ENCODE measurements at places on chromosomes 5 and 9. TPM values are rescaled to one million over a fixed set of nuclear protein-coding genes. Genes with fewer than 3 reads are reported as not detected.

OR1J2 gene
- total RNA-seq, result not detected

- no peak for DNase-seq
These were observed 566.8 kb upstream of the CYLC2 start for GRCh38 chr9:102428305-102428704.

KLF4 gene
- 22.8 TPM for total RNA-seq

SLC34A1 gene
- total RNA-seq, result not detected

DNA sequence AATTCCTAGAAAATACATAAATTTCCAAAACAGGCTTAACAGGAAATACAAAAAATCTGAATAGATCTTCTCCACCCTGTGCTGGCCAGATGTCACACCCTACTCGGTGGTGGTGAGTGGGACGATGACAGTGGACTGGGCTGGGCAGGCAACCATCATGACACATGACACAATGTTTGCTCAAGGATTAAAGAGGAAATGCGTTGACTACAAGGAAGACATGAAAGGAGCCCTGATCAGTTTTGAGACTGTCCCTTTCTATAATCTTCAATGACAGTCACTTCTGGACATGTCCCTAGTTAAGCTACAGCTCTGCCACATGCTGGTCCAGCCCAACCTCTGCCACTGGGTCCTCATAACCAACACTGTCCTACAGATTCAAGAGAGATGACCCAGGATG, 99.8 kb downstream of the ZDHHC21 start:
- DNase-seq, result no peak

SPINK7 gene
- not detected for total RNA-seq

GRCh38 chr5:179344431-179345182, 654 bp downstream of the ADAMTS2 start:
- DNase-seq, result no peak

- no peak for DNase-seq
These were observed 94.5 kb upstream of the PPP1R2B start for GRCh38 chr5:156755421-156756087.

DNA sequence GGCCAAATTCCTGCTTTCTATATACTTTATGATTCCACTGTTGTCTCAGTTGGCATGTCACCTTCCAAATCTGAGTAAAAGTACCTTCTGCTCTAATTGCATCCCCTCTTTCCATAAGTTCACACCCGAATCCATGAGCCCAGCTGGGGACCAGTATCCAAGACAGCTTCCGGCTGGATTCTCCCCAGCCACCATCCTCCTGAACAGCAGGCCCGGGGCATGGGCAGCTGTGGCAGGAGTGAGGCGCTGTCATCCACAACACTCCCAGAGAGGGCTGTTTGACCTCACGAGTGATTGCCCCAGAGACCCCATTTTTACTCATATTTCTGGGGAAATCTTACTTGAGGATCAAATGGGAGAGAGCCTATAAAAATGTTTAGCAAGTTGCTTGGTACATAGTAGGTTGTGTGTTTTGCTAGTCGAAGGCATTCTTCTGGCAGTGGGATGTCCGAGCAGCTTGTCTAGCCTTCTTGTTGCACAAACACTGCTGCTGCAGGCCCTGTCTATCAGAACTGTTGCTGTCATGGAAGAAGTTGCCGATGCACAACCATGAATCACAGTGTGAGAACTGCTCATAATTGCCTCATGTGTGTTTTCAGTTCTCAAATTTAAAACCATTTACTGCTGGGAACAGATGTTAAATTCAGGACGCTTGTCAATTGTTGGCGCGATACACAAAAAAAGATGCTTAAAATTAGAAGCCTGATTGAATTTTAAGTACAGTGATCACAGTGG, 93.8 kb downstream of the HSPA4 start:
- no peak for DNase-seq

DNA sequence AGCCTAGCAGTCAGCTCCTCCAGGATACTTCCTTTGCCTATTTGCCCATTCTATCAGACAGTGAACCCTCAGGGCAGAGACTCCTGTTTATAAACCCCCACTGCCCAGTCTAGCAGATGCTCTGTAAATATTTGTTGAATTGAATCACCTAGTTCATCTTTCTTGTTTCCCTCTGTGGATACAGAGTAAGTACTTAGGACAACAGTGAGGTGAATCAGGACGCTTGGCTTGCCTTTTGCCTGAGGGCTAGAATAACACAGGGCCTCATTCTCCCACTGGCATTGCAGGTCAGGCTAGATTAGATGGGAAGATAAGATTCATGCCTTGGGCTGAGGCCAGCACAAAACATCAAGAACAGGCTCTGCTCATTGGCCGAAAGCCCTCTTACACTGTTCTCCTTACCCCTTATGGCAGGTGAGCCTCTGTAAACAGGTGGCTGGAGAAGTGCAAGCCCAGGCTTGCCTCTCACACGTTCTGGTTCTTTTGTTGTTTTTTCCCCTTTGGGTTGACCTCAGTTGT, 22.2 kb downstream of the TNFSF8 start:
- no peak for DNase-seq

DNA sequence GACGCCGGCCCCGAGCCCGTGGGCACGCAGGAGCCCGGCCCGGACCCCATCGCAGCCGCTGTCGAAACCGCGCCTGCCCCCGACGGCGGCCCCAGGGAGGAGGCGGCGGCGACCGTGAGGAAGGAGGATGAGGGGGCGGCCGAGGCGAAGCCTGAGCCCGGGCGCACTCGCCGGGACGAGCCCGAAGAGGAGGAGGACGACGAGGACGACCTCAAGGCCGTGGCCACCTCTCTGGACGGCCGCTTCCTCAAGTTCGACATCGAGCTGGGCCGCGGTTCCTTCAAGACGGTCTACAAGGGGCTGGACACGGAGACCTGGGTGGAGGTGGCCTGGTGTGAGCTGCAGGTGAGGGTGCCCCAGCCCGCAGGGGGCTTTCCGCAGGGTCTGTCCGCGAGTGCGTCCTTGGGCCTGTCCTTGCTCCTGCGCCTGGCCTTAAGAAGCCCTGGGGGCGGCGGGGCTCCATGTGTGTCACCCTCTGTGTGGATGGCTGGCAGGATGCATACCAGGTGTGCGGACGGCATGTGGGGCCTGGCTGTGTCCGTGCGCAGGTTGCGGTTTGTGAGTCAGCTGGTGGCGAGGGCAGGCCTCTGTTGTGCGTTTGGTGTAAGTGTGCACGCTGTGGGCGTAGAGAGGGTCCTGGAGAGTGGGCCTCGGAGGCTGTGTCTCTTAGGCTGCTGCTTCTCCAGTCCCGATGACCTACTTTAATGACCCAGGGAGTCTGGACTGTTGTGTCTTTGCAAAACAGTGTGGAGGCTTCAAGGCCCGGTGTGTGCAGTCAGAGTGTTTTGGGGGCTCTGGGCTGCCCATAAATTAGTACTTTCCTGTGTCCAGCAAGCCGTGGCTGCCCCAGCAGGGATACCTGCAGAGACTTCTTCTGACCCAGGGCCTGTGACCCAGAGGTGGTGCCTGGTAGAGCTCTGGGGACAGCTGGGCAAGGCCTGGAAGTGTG, 1.6 kb downstream of the WNK2 start:
- no peak for DNase-seq

DNA sequence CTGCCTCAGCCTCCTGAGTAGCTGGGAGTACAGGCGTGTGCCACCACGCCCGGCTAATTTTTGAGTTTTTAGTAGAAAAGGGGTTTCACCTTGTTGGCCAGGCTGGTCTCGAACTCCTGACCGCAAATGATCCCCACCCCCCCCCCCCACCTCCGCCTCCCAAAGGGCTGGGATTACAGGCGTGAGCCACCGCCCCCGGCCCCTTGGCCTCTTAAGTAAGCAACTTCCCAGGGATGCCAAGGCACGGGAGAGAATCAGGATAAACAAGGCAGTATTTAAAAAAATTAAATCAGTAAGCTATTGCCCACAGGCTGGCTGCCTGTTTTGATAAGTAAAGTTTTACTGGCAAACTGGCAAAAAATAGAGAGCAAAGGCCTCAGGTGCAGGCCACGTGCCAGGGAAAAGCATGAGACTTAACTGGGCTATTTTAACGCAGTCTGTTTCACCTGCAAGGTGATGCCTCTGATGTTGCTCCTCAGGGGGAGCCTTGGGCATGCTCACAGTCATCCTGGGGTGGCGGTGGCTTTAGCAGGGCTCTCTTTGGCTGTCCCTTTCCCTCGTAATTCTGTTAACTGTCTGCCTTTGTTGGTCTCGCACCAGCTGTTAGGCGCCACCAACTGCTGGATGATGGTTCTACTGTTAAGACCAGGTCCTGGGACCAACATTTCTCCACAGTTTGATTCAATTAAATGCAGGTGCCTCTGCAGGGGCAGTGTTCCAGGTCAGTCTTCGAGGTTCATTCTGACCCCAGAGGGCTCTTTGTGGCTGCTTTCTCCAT, 19.4 kb upstream of the RNF130 start:
- no peak for DNase-seq

- DNase-seq, result no peak
These were observed 13.7 kb downstream of the ACSL6 start for GRCh38 chr5:131997727-131998117.

DNA sequence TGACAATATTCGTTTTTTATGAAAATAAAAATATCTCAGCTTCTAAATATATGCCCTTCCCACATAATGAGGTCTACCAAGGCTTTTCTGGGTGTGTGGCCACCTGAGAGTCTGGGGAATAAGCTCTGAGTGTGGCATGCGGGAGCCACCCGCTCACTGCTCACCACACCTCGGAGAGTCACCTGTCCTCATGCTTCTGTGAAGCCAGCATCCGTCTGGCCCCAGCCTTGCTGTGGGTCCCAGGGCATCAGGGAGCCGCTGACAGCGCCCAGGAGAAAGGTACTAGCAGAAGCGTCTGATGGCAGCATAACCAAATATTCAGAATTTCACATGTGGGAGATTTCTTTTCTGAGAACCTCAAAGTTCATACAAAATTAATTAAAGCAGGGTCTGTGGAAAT, 133.2 kb upstream of the IRX4 start:
- DNase-seq, result no peak

GRCh38 chr9:108783731-108784495, 71.9 kb downstream of the ACTL7B start:
- no peak for DNase-seq

GRCh38 chr5:143085319-143085917, 315.2 kb downstream of the ARHGAP26 start:
- DNase-seq, result no peak

- peak; percentile 18 for DNase-seq
These were observed 9.9 kb downstream of the DOLK start for GRCh38 chr9:128937310-128938165.

NUP155 gene
- total RNA-seq, result 12.7 TPM

DNA sequence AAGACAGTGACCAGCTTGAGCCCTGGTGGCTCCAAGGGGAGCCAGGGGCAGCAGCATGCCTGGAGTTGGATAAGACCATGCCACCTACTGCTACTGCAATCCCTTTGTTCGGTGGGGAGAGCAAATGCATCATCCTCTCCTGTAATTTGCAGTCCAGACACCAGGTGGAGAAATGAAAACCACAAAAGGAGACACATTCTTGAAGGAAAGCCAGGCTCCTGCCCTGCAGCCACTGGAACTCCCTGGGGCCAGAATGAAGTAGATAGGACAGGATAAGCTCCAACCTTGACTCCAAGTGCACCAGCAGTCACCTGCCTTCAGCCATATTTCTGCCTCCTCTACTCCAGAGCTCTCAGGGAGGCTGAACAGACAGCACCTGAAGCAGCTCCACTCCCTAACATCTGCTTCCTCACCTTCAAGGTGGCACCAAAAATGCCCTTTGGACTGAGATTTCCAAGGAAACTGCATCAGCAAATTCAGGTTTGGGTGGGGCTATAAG, 65.1 kb upstream of the IQGAP2 start:
- DNase-seq, result no peak

- no peak for DNase-seq
These were observed 226.7 kb upstream of the PTGER4 start for GRCh38 chr5:40452874-40453624.

GRCh38 chr5:112784726-112785125, 47.0 kb downstream of the APC start:
- DNase-seq, result no peak

DNA sequence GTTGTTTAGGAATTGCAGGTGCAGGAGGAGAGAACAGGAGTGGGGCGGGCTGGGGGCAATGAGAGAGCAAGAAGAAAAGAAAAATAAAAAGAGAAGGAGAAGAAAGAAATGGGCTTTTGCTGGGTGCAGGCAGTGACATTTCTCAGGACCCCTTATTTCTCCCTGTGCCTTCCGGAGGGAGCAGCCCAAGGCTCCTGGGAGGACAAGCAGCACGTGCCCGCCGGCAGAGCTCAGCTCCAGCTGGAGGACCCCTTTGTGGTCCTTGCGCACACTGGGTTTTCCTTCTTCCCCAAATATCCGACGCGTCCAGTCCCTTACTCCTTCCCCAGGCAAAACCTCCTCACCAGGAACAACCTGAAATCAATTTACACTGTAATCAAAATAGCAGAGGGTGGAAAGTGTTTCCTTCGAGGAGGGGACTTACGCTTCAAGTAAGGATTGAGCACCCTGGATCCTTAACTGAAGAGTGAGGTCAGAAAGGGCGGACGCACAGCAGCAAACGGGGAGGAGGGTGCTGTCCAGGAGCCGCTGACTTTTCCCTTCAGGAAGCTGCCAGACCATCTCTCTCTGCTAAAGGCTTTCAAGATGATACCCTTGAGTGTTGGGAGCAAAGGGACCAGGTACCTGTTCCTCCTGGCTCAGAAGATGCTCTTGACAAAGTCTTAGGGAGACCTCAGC, 2.1 kb downstream of the BTNL9 start:
- DNase-seq, result no peak

- DNase-seq, result no peak
These were observed 38.1 kb downstream of the PBX3 start for GRCh38 chr9:125785248-125785751.

CDH6 gene
- 1.6 TPM for total RNA-seq

- DNase-seq, result no peak
These were observed 205.9 kb downstream of the EFNA5 start for GRCh38 chr5:107464876-107465275.

TMC1 gene
- total RNA-seq, result under 0.01 TPM

- no peak for DNase-seq
These were observed 955.3 kb upstream of the WWC1 start for GRCh38 chr5:167336161-167336560.

DNA sequence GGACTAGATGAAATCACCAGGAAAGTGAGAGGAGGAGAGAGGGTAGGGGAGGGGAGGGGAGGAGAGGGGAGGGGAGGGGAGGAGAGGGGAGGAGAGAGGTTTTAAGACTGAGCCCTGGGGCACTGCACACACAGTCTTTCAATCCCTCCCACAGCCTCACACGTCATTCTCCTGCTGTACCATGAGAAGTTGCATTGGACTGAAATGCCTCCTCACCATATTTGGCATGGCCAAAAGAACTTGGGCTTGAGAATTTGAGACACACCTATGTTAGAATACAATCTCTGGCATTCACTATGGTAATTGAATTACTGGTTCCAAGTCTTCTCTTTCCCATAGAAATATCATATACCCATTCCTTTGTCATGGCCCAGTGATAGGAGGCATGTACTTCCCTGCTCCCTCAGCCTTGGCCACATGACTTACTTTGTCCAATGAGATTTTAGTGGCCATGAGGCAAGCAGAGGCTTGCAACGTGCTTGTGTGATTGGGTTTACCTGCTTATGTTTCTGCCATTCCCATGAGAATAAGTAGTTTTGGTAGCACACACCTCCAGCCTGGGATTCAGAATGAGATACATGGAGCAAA, 133.3 kb upstream of the SMARCA2 start:
- no peak for DNase-seq

ARHGEF39 gene
- 1.1 TPM for total RNA-seq

- peak; percentile 72 for DNase-seq
These were observed 1.7 kb upstream of the RXRA start for GRCh38 chr9:134324359-134325095.

SUSD3 gene
- total RNA-seq, result 7.2 TPM
